ENCODE measurements at places on chromosomes 12 and 14.
A peak's percentile ranks its signal among the peaks of the same experiment; 100 is the strongest.

DNA sequence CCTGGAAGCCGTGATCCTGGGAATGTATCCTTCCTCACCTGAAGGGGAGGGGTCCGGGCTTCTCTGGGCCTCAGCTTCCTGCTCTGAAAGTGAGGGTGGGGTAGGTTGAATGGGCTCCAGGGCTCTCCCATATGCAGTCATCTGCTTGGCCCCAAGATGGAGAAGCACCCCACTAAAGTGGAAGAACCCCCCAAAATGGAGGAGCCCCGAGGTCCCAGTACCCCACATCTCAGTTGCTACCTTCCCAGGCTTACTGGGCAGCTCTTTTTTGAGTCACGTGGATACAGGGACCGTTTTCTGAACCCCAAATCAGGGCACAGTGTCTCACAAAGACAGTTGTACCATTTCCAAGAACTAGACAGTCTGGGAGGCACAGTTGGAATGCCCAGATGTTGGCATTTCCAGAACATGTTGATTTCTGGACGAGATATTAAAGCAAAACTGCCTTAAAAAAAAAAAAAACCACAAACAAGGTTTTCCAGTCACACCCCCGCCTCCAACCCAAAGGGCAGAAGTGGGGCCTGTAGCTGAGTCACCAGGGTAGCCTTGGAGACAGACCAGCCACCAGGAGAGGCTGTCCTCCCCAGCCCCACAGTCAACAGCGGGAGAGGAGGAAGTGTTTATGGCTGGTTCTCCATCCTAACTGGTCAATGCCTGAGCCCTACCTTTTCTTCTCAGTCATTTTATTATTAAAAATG lies 12.1 kb downstream of the VASH1 start:
- DNase-seq = no peak

- DNase-seq = no peak
These were observed 612 bp upstream of the RBM23 start for GRCh38 chr14:22919601-22919921.

GRCh38 chr12:51867371-51867770 lies 18.9 kb upstream of the FIGNL2 start:
- DNase-seq = no peak

DNA sequence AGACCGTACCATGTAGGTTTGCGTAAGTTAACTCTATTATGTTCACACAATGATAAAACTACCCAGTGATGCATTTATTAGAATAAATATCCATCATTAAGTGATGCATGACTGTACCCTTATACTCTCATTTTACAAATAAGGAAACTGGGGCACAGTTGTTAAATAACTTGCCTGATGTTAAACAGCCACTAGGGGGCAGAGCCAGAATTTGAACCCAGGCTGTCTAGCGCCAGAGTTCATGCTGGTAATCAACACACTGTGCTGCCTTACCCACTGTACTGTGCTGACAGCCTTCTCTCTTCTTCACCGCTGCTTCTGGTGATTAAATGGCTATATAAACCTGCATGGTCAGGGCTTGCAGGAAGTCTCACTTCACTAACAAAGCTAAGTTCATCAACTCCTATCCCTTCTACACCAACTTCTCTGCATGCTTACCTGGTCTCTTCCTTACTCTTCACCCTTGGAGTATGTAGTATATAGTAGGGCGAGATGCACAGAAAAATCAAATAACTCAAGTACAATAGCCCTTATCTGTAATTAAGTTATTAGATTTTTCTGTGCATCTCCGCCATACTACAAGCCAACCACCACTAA lies 43.6 kb upstream of the APPL2 start:
- no peak for DNase-seq

GRCh38 chr14:64611358-64612020 lies 61.7 kb downstream of the PPP1R36 start:
- DNase-seq = no peak

DNA sequence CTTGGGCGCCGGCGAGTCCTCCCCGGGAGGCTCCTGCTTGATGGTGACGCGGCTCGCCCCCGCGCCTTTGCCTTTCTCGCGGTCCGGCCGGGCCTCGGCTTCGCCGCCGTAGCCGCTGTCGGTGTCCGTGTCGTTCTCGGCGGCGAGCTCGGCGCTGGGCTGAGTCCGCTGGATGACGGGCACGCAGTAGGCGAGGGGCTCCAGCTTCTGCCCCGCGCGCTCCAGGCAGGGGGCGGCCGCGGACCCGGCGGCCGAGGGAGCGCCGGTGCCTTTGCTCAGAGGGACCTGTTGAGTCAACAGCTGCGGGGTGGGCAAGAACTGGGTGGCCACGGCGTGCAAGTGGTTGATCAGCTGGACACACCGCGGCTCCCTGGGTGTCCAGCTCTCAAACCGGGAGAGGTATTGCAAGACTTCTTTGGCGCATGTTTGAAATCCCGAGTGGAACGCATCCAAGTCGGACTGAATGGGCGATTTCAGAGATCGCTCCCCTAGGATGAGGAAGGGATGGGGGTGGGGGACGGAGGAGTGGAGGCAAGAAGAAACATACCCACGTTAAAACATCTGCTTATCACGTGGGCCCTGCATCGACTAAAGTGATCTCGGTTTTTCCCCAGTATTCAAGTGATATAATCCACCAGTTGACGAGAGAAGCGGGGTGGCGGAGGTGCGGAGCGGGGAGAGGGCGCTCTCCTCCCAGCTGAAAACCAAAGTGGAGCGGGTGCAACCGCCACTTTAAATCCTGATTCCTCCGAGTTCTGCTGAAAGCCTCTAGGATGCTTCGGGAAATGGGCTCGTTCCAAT lies 2.0 kb downstream of the BHLHE41 start:
- DNase-seq = no peak

- no peak for DNase-seq
These were observed 2.3 kb downstream of the ARHGEF25 start for GRCh38 chr12:57613427-57614109.

DNA sequence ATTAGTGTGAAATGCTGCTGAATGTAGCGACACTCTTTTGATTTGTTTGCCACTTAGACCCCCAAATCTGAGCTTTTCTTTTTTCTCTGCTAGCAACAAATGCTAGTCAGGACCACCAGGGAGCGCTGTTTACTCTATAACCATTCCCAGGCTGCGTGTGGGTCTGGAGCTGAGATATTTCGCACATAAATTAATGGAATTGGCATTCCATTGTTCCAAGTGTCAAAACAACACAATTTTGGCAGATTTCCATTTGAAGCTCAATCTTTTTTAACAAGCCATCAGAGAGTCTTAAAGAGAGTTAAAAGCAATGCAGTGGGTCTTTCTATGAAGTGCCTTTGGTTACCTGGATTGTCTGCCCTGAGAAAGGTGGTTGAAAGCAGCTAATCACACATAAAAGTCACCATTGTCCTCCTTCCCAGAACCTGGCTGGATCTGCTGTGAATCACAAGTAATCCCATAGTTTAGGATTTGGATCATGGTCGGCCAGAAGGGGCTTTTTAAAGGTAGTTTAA lies 7.4 kb upstream of the TMEM132C start:
- DNase-seq = no peak

- DNase-seq = peak; percentile 55
These were observed at the start of gene RNF212B for GRCh38 chr14:23237772-23238594. TSS of gene RNF212B (plus strand) at chr14:23237936. CDS start at chr14:23240346, 2,410 bp downstream.

GRCh38 chr12:66665435-66665985 lies 13.4 kb downstream of the GRIP1 start:
- DNase-seq = no peak

DNA sequence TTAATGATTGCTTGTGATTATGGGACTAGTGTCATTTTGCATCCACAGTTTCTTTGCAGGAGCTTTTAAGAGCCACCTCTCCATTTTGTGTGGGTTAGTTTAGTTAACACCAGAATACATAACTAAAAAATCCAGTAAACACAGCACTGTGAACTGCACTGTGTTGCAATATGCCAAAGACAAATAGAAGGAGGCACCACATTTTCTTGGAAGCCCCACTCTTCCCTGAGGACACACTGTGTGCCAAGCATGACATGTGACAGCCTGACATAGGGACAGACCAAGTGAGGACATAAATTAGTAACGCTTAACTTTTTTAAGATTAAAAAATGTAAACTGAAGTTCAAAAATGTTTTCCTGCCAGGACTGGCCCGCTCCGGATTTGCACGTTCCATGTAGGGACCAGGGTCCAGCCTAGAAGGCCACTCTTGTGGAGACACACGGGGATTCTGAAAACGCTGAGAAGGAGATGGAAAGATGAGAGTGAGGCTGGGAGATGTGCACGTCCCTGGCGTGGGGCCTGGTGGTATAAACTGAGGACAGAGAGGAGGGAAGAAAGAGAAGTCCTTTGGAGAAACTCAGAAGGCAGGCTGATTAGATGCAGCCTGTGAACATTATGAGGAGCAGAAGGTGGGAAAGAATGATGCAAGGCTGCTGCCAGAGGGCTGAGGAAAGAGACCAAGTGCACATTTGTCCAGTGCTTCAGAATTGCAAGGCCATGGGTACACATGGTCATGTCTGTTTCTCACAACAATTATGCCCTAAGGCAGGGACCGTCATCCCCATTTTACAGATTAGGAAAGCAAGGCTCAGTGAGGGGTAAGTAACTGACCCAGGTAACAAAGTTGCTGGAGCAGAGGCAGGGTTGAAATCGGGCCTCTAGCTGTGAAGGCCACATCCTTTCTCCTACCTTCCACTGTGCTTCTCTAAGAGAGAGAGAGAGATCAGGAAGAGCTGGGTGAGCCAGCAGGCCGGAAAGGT lies 45.1 kb downstream of the ISCA2 start:
- no peak for DNase-seq

GRCh38 chr12:52613384-52614030 lies 4.9 kb downstream of the KRT73 start:
- no peak for DNase-seq

DNA sequence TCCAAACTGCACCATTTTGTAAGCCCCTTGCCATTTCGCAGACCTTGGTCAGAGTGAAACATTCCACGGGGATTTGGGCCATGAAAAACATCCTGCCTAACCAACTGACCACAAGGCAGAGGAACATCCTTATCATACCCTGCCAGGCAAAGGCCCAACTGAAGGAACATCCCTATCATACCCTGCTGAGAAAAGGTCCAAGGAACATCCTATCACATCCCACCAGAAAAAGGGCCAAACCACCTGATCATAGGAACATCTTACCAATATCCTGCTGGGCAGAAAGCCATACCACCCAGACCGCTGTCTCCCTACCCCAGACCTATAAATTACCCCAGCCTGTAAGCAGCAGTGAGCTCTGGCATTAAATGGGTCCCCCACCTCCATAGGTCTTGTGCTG lies 19.4 kb upstream of the LRRC9 start:
- no peak for DNase-seq

GRCh38 chr12:123744836-123745235 lies 17.3 kb upstream of the DNAH10 start:
- DNase-seq = no peak

- no peak for DNase-seq
These were observed 81.4 kb downstream of the NTN4 start for GRCh38 chr12:95709152-95709551.

DNA sequence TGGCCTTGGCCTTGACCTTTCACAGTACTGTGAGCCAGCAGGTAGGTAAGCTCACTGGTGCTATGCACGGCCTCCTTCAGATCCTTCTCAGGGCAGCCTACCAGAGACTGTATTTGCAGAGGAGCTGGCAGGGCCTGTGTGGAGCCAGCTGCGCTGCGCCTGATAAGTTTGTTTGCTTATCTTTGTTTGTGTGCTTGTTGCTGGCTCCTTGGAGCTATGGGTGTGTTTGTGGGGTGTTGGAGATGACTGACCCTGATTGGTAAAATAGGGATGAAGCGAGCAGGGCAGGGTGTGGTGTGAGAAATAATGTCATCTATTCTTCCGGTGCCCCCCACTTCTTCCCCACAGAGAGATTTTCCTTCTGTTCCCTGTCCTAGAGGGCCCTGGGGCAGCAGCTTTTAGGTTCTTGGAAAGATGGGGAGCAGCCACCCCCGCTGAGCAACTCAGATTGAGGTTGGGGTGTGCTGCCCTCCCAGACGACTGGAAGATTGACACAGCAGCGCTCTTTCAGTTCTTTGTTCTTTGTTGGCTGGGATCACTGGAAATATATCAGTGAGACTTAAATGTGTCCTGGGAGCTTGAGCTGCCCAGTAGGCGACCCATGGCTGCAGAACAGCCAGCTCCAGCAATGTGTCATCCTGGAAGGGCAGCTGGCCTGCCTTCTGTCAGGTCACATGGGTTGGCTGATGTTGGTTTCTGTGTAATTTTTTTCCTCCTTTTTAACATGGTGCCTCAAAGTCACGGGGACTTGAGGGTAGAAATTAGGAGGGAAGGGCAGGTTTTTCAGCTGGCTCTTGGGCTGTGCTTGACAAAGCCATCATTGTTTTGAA lies 19.6 kb downstream of the MLXIP start:
- no peak for DNase-seq

DNA sequence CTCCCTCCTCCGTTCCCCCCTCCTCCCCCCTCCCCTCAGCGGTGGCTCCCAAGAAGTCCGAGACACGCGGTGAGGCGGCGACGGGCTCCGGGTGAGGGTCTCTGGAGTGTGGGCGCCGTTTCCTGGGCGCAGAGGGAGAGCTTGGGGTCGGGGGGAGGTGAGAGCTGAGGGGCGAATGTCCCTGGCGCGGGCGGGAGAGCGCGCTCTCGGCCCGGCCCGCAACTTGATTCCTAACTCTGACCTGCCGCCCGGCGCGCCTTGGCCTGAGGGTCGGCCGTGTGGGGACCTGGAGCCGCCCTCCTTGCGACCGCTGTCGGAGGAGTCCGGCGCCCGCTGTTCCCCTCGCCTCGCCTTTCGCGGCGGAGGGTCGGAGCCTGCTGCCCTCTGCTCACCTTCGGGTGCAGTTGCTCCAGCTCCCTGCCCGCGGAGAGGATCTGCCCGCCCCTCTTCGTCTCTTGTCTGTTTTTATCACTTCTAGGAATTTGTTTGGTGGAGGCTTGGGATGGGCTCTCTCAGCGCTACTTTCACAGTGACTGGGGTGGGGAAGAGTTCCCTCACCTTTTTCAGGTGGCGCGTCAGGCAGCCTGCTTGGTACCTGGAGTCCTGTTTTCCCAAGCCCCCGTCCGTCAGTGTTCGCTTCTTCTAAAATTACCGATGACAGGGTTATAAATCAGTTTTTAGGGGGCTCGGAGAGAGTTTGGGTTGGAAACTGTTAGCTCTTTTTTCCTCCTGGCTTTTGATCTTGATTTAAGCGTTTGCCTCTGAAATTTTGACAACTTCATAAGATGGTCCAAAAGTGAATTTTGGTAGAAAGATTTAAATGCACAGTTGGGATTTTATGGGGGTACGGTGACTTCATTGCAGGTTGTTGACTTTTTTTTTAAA lies 495 bp downstream of the ADIPOR2 start:
- no peak for DNase-seq

DNA sequence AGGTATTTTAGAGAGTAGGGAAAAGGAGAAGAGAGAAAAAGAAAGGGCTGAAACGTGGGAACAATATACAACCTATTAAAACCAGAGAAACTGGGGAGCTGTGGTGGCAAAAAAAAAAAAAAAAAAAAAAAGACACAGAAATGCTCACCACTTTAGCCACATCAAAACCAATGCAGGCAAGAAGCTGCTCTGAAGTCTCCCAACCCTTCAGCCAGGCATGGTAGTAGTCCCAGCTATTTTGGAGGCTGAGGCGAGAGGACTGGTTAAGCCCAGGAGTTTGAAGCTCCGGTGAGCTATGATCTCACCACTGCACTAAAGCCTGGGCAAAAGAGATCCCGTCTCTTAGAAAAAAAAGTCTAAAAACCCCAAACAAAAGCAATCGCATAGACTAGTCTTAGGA lies 33.2 kb downstream of the DENND5B start:
- DNase-seq = no peak

All from activated B cell treated with CpG ODN at 0.5 μM for 24 hours (primary cell).